Kasumi-1 (cell line): ENCODE measurements at places on chromosomes 7 and 10.

DNA sequence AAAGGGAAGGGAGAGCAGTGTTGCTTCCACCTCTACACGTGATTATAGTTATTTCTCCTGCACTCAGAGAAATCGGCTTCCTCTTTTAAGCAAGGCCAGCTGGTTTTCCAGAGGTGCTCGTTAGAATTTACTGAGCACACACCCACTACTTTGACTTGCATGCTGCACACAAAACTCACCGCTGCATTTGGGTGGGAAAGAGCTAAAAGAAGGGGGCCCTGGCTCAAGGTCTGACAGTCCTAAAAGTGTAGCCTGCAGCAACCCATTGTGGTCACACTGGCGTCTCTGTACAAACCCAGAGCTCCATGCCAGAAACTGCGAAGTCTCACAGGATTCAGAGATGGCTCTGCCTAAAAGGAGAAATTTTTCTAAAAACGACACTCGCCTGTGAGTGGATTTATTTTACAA is 133.7 kb downstream of the SLC25A13 start:
- DNase-seq, result peak; percentile 66

DNA sequence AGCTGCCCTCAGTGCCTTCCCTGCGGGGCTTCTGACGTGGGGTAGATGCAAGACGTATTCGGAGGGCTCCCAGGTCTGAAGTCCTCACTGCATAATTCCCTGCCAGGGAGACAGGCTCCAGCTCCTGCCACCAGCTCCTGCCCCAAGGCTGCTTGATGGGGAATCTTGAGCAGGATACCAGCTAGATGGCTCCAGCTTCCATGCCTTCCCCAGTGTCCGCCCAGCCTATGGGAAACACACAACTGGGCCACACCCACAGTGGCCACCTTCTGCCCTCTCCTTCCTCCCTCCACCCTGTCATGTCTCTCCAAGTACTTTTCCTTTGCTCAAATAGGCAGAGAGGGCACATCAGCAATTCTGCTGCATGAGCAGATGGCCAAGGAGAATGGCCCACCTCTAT is 95.8 kb downstream of the PARP12 start:
- DNase-seq, result no peak

DNA sequence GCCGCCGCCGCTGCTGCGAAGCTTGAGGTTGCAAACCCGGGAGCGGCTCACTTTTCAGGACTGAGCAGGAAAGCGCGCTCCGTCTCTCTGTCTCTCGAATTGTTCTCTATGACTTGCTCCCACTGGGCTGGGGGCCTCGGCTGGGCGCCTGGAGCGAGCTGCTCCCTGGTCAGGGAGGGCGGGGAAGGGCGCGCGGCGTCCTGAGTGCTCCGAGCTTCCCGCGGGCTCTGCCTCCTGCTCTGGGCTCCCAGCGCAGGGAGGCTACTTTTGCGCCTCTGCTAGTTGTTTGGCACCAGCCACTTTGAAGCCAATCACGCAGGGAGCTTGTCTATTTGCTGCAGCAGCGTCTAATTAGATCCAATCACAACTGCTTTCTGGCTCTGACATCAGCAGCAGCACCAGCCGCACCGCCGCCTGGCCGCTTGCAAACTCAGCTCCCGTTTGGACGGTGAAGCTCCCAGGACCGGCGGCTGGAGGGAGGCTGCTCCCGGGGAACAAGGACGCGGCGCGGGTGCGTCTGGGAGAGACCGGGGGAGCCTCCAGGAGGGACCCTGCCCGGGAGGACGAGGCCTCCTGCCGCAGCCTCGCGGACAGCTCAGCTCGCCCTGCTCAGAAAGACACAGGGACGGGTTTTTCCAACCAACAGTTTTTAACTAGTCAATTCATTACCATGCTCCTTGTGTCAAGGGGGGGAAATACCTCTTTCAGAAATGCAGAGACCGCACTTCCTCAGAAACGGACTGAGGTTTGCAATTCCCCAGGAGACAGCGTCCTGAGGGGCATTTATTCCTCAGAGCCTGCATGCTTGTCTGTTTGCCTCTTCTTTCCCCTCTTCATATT is at the start of gene ADARB2:
Gene ADARB2 (minus strand): TSS at position 304 of the 840 bp plus-strand sequence.
- DNase-seq, result no peak

DNA sequence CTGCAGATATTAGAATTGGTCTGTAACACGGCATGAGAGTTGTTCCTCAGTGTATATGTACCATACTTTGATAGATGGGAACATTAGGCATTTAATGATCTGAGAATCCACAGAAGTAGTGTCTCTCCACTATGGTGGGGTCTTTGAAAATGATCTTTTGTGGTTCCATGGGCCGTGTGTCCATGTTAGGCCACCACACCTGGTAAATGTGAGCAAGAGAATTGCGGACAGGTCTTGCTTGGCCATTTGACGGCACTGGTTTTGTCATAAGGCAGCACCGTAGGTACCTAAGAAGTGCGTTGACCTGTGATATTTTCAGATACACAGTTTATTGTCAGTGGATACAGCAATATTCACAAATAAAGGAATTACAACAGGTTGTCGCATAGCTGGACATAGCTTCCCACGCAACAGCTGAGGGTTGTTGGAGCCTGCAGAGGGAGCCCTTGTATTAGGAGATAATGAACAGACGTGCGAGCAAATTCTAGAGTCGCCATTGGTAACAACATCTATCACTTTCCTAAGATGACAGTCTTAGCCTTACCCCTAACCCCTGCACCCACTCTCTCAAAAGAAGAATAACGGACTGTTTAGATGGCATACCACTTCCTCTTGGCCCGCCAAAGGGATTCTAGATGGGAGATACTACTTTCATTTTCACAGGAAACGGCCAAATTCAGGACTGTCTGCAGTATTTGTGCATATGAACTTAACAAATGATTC is 111.4 kb downstream of the COL28A1 start:
- DNase-seq, result peak; percentile 43

DNA sequence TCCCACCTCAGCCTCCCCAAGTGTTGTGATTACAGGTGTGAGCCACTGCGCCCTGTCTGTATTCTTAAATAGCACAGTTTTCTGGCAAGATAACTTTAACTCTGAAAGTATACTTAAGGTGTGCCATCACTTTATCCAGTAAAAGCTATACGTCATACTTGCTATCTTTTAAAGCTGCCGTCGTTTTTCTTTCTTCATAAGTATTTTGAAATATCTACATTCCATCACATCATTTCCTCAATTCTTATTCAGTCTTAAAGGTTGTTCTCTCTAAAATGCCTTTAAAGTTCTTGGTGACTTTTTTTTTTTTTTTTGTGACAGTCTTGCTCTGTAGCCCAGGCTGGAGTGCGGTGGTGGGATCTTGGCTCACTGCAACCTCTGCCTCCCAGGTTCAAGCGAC is 34.7 kb downstream of the PTPN12 start:
- no peak for DNase-seq

DNA sequence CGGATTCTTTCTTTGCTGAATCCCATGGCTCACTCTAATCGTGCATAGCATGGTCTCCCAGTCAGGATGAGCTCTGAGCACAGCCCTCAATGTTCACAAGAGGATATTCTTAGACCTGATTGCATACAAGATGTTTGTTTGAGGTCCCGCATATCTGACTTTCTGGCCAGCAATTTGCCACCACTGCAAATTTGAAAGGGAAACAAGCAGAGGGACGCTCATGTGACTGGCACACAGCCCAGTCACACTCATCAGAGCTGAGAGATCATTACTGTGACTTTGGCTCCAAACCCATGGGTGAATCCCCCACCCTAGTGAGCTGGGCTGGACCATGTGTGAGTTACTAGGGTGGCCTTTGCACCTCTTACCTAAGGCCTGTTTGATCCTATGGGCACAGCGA is 9.9 kb downstream of the TAS2R41 start:
- no peak for DNase-seq

- DNase-seq, result no peak
These were observed 71.8 kb downstream of the SNX10 start for GRCh38 chr7:26363465-26363864.

GRCh38 chr7:117165656-117166055 is 157.2 kb downstream of the WNT2 start:
- no peak for DNase-seq

DNA sequence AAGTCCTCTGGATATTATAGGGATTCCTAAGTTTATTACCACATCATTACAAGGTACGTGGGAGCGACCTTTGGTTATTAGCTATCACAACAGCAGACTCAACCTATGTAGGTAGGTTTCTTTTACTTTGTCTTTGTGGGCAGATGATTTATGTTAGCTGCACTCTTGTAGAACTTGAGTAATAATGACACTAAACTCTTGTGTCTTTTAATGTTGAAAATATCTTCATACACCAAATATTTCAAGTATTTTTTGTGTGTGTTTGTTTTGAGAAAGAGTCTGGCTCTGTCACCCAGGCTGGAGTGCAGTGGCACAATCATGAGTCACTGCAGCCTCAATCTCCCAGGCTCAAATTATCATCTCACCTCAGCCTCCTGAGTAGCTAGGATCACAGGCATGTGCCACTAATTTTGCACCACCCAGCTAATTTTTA is 19.2 kb upstream of the SUPV3L1 start:
- DNase-seq, result no peak

DNA sequence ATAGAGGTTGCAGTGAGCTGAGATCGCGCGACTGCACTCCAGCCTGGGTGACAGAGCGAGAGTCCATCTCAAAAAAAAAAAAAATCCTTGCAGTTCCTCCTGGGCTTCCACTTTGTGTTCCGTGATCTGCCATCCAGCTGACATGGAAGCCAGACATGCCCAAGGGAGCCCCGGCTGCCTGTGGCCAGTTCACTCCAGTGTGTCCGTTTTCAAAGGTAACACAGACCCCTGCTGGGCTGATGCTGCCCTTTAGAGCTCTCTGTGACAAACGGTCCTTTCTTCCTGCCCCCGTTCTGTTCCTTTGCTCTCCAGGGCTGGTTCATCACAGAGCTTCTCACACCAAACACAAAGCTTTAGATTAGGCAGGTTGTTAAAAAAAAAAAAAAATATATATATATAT is 130.8 kb downstream of the CUL2 start:
- DNase-seq, result no peak

GRCh38 chr7:69269806-69270205 is 328.5 kb upstream of the AUTS2 start:
- no peak for DNase-seq

- DNase-seq, result no peak
These were observed 273.1 kb downstream of the PHTF2 start for GRCh38 chr7:78071491-78072200.

- no peak for DNase-seq
These were observed 24.9 kb downstream of the TRRAP start for GRCh38 chr7:98903246-98903645.

- DNase-seq, result no peak
These were observed 62.7 kb downstream of the NPTX2 start for GRCh38 chr7:98679741-98680140.

DNA sequence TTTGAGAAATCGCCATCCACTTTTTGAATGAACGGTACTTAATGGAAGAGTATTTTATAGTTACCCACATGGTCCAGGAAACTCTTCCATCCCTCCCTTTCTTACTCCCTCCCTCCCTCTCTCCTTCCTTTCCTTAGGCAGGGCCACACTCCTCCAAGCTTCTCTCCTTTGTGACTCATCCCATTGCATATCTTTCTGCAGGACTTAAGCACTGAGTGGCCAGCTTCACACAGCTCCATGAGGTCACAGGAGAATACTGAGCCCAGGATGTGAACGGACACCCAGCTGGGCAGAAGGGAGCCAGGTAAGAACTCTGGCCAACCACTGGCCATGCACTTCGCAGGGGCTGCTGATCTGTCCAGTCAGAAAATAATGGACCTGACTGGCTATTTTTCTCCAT is 189.7 kb upstream of the ADCY1 start:
- DNase-seq, result no peak

GRCh38 chr7:24050991-24051560 is 232.9 kb upstream of the NPY start:
- no peak for DNase-seq

DNA sequence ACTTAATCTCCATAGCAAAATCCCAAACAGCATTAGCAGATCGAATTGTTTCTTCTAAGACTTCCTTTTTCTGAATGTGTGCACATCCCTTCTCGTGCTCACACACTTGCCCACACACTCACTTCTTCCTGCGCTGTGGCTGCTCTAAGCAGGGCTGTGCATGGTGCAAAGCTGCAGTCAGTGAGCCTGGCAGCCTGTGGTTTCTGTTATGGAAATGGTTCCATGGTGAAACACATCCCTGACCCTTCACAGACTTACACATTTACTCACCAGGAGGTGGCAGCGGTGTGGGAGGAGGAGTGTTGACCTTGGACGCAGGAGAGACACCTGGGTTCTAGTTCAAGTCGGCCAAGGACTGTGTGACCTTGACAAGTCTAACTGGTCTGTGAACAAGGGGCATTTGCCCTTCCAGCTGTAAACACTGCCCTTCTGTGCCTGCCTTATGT is 24.9 kb downstream of the MTURN start:
- peak; percentile 100 for DNase-seq

DNA sequence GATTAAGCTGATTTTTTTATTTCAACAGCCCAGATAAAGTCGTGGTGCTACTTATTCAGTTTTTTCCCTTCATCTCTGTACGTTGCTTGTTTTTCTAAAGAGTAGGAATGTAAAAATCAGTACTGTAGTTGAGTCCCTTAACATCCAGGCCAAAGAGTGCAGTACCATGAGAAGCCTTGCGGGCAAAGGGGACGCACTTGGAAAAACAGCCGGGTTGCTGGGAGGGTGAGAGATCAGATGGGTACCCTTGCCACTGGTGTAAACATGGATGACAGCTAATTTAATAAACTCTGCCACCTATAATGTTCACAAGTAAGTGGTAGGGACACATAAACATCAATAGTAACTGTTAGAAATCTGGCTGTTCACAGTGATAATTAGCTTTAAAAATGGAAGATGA is 175.9 kb downstream of the POU6F2 start:
- DNase-seq, result no peak

DNA sequence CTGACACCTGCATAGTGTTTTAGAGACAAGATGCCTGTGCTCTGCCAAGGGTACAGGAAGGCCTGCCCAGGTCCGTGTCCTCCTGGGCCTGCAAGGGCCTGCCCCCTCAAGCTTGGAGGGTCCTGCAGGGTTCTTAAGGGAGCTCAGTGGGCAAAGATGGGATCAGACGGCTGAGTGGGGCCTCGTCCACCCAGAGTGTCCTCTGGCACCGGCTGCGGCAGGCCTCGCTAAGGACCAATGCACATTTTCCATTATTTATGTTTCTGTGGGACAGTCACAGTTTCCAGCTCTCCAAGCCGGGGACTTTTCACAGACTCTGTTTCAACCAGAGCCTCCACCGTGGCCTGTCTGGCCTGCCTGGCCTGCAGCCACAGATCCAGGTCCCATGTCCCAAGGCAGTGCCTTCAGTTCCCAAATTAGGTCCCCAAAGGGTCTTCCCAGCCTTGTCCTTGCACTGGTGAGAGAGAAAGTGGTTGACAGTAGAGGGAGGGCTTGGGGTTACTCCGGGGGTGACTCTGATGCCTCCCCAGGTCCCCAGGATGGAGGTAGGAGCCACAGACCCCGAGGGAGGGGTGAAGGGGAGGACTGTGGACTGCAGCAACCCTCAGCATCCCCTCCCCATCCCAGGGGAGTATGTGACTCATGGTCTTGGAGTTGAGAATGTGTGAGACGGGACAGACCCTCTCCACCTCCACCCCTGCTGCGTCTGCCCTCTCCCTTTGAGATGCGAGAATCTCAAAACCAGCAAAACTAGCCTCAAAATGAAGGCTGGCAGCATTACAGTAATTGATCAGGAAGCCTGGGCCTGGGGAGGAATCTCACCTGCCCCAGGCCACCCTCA is 14.8 kb downstream of the MYL10 start:
- DNase-seq, result no peak

- DNase-seq, result peak; percentile 53
These were observed 520 bp downstream of the ELAPOR2 start for GRCh38 chr7:87058744-87059524.
